Muscle of back (tissue), 13 donors: ENCODE measurements at places on chromosomes 12 and 14.

DNA sequence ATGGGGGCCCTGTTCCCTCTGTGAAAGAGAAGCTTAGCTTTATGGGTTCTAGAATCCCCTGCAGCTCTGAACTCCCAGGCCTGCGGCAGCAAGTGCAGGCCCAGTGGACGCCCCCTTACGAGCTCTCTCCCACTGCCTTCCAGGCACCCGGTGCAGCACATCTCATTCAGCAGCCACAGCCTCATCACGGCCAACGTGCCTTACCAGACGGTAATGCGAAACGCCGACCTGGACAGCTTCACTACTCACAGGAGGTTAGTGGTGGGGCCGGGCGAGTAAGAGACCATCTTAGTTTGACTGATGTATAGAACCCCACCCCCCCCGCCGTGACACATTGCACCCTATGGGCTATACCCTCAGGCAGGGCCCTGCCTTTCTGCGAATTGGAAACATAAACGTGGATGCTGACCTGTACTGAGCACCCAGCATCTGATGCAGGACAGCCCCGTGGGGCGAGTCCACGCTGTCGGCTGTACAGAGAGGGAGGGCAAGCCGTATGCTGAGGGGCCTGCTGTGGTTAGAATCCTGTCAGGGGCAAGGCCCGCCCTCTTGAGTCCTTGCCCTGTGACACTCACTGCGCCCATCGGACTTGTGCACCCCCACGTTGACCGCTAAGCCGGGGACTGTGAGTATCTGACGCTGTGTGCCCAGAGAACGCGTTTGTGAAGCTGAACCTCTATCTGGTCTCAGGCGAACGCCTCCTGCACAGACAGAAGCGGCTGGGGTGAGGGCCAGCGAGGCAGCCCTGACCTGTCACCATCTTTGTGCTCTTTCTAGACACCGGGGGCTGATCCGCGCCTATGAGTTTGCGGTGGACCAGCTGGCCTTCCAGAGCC is 71.7 kb downstream of the TESC start:
- DNase-seq: no peak

DNA sequence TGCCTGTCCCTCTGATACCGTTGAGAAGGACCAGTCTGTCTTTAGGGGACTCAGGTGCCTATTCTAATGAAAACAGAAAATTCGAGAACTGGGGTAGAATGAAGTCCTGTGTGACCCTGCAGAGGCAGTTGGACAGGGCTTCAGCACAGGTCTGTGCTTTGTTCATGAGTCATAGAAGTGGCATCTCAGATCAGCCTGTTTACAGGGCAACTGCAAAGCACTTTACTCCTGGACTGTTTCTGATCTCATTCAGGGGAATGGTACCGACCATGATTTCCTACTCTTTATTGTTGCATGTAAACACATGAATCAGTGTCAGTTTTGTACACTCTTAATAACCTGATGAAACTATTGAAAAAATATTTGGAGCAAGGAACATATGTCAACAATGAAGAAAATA is 1517.0 kb downstream of the AACS start:
- no peak for DNase-seq

GRCh38 chr12:132346471-132347175 is 17.2 kb upstream of the GALNT9 start:
- DNase-seq: no peak

- no peak for DNase-seq
These were observed 29.6 kb upstream of the LTA4H start for GRCh38 chr12:96064966-96065365.

GRCh38 chr12:42961395-42961794 is 371.8 kb upstream of the PRICKLE1 start:
- DNase-seq: no peak

DNA sequence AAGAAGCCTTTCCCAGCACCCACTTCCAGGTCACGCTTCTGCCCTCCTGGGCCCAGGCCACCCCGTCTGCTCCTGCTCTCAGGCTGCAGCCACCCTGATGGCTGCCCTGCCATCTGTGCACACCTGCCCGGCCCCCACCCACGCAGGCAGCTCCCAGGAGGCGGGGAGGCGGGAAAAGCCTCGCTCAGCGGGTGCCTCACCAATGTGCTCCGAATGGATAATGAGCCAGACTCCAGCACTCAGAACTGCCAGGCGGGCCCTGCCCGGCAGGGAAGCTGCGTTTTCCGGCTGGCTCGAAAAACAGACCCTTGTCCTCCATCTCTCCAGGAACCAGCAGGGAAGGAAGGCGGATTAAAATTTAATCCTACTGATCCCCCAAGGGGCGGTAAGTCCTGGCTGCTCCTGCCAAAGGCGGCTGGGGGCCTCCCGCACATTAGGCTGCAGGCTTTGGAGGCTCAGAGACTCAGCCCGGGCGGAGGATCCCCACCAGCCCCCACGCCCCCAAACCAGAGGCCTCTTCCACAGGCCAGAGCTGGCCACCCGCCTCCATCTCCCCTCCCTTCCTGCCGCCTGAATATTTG is 104.0 kb downstream of the NCOR2 start:
- no peak for DNase-seq

GRCh38 chr12:110245369-110245772 is 35.7 kb upstream of the ATP2A2 start:
- no peak for DNase-seq

- DNase-seq: no peak
These were observed 257.1 kb downstream of the EFCAB11 start for GRCh38 chr14:89697281-89698060.

GRCh38 chr14:33564774-33565630 is 385.9 kb downstream of the EGLN3 start:
- DNase-seq: no peak

DNA sequence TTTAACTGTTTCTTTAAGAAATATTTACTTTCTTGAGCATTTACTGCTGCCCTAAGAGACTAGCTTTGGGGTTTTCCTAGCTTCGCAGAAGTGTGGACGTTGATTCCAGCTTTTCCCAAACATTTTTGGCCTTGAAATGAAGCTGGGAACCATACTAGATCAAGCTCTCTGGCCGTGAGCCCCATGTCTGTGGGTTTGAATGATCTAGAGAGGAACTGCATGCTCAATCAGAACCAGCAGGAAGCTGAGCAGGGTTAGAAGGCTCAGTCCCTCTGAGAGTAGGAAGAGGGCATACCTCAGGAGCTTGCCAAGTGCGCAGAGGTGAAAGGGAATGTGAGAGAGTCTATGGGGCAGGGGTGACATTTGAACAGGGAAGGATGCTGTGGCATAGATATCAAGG is 292.1 kb downstream of the CACNA1C start:
- peak; percentile 16 for DNase-seq
